ENCODE measurements at places on chromosomes 12 and 14. TPM values are rescaled to one million over a fixed set of nuclear protein-coding genes. Genes with fewer than 3 reads are reported as not detected.

The CYP27B1 gene
- total RNA-seq = 8.6 TPM

The DPY19L2 gene
- total RNA-seq = 0.98 TPM

The LAG3 gene
- 0.40 TPM for total RNA-seq

The CLMN gene
- 3.5 TPM for total RNA-seq

The KLRD1 gene
- total RNA-seq = 0.06 TPM

The MYBPC1 gene
- total RNA-seq = not detected
